Fibroblast of skin of back (primary cell): ENCODE measurements at places on chromosomes 4 and X.
A peak's percentile ranks its signal among the peaks of the same experiment; 100 is the strongest.

- DNase-seq, result no peak
These were observed 1.8 kb downstream of the CCDC22 start for GRCh38 chrX:49237060-49237459.

DNA sequence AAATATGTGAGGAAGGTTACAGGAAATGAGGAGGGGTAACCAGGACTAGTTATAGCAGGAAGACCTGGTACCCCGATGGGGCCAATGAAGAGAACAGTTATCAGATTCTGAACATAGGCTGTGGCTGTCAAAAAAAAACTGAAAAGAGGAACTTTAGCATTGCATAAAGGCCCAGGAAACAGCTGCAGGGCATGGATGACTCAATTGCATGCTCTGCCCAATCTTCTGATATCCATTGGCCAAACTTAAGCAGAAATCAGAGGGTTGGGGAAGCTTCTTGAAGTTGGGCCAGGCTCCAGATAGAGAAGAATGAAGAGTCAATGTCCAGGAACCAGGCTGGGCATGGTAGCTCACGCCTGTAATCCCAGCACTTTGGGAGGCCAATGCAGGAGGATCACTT is 1222.4 kb upstream of the PRKX start:
- DNase-seq, result peak; percentile 1

DNA sequence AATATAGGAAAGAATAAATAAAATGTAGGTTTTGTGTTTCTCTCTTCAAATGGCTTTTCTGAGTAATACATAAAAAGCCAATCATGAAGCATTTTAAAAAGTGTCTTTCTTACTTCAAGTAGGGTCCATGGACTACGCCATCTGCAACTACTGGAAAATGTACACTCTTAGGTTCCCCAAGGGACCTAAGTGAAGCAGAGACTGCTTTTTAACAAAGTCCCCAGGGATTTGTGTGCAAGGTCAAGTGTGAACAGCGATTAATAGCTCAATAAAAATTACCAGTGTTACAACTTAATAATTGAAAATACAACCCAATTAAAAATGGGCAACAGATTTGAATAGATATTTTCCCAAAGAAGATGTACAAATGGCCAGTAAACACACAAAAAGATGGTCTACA is 84.9 kb downstream of the ARHGAP6 start:
- no peak for DNase-seq

- DNase-seq, result no peak
These were observed 358.2 kb upstream of the NR3C2 start for GRCh38 chr4:148800336-148800885.

- DNase-seq, result no peak
These were observed 3.5 kb downstream of the SPINK2 start for GRCh38 chr4:56817840-56818491.

DNA sequence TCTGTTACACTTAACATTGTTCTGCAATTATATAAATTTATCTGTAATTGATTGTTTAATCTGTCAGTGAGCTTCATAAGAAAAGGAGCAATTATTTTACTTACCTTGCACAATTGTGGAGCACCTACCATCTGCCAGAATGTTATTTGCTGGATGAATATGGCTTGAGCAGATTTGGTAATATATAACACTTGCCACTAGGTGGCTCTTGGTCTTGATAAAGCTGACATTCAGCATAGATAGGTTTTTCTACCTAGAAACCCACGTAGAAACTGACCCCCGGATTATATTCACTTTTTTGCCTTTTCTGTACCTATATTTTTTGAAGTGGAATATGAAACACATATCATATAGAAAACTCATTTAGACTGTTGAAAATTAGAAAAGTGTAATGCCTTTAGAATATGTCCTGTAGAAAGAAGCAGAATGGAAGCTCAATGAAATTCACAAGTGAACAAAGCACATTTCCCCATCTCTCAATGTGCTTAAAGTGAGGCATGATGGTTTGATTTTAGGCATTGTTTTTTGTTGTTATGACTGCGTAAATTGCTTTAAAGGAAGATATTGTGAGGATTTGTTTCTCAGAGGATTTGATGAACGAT is 9.5 kb downstream of the RBPJ start:
- peak; percentile 66 for DNase-seq

GRCh38 chr4:124514588-124514987 is 197.9 kb downstream of the ANKRD50 start:
- DNase-seq, result no peak

GRCh38 chr4:18314731-18315130 is 293.2 kb upstream of the LCORL start:
- DNase-seq, result no peak

DNA sequence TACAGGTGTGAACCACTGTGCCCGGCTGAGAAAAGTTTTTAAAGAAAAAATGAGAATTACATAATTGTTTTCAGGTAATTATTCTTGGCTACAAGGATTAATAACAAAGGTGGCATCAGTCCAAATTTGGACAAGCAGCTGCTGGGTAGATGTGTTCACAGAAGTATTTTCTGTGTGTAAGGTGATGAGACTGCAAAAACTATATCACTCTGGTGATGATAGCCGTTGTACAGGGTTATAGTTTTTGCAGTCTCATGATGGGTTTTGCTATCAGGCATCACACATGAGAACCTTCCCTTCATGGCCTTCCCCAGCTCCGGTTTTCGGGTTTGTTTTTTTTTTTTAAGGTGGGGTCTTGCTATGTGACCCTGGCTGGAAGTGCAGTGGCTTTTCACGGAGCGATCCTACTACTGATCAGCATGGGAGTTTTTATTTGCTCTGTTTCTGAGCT is 5.1 kb upstream of the SLC10A3 start:
- no peak for DNase-seq

GRCh38 chr4:161005746-161006145 is 1158.1 kb downstream of the FSTL5 start:
- no peak for DNase-seq

GRCh38 chr4:137754652-137755471 is 222.6 kb upstream of the PCDH18 start:
- DNase-seq, result peak; percentile 90

- DNase-seq, result peak; percentile 1
These were observed 2751.1 kb downstream of the ARAP2 start for GRCh38 chr4:33493231-33493630.

GRCh38 chr4:174378951-174379350 is 95.2 kb downstream of the CEP44 start:
- DNase-seq, result no peak

DNA sequence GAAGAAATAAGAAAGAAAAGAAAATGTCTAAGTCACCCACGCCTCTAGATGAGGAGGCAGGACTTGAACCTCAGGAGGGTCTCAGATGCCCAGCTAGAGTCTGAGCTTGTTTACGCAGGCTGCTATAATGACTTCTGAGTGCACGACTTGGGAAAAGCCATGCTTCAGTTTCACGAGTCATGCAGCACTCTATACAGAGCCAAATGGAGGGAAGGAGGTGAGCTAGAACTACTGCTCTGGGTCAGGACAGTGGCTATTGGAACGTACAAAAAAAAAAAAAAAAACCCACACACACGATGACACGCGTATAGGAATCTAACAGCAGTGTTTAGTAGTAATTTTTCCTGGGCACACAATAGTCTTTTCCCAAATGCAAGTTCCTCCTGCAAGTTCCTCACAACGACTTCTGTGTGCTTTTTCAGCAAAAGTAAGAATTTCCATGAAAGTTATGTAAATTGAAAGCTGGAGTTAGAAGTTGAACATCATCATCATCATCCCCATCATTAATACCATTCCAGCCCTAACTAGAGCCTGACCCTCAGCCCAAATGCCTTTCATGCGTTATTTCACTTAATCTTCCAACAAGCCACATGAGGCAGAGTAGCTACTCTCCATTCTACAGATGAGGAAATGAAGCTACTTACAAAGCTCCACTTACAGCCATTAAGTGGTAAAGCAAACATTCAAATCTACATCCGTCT is 36.6 kb downstream of the IRF2 start:
- no peak for DNase-seq

- DNase-seq, result peak; percentile 77
These were observed 144.1 kb upstream of the RBPJ start for GRCh38 chr4:26176598-26177149.

GRCh38 chr4:153938994-153939393 is 150.1 kb upstream of the SFRP2 start:
- DNase-seq, result no peak

DNA sequence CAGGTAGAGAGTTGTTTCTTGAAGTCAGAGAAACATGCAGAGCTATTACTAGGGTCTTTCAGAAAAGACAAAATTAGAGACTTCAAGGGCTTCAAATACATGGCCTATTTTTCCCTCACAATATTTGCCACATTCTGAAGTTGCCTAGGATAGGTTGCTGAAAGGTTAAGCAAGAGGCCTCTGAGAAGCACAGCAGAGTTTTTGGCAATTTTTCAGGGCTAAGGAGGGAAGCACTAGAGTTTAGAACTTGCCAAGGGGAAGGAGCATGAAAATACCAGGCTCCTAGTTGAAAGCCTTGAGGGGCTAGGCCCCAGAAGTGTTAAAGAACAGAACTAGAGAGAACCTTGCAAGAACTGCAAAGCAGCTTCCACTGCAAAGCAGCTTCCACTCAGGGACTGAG is 86.4 kb downstream of the ANAPC10 start:
- no peak for DNase-seq

- DNase-seq, result no peak
These were observed 934.5 kb upstream of the INTU start for GRCh38 chr4:126698224-126698623.

DNA sequence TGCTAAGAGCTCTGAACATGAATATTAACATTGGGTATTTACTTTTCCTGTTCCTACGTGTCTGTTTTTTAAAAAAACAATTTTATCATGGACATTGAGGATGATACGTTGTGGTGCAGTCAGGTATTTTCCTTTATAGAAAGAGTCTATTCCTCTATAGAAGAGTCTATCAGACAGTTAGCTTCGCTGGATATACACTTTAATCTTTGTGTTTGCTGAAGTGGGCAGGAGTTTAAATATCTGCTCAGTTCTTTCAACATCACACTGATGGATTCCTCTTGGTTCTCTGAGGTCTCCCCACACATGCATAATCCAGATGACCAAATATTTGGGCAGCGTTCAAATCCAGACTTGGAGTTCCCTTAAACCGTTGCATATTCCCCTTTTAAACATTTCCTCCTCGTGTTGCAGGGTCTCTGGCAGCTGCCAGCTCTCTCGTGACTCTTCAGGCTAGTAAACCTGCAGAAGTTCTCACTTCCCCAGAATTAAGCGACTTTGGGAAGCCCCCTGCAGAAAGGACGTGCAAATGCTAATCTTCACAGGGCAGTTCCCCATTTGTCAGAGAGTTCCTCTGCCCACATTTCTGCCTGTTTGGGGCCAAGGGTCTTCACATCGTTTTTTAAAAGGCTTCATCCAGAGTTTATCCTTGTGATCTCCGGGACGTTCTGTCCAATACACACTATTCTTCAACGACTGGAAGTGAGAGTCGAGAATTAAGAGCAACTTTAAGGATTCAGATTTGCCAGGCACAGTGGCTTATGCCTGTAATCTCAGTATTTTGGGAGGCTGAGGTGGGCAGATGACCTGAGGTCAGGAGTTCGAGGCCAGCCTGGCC is 20.5 kb upstream of the DHRSX start:
- no peak for DNase-seq

- no peak for DNase-seq
These were observed 57.9 kb upstream of the SPRY1 start for GRCh38 chr4:123338715-123339114.

GRCh38 chrX:10032147-10032546 is 65.0 kb downstream of the CLDN34 start:
- DNase-seq, result no peak

- DNase-seq, result peak; percentile 22
These were observed 45.5 kb downstream of the FAM9B start for GRCh38 chrX:8988446-8988845.

DNA sequence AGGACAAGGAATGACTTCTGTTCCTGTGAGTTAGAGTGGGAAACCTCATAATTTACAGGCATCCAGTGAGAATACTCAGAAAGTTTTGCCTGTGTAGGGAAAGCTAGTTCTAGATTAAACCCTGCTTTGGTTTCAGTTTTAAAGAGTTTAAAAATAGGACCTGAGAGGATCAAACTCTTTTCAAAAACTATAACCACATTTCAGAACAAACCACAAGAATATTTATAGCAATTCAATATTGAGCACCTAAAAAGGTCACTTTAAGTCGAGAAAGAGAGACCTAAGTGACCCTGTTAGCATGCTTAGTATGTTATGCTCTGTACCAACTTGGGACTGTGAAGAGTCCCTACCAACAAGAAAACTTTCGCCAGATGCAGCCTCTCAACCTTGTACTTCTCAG is 17.4 kb upstream of the PWWP3B start:
- no peak for DNase-seq

- no peak for DNase-seq
These were observed 34.6 kb downstream of the CPLX1 start for GRCh38 chr4:791252-791897.
